ENCODE measurements at places on chromosomes 13 and 19. TPM values are rescaled to one million over a fixed set of nuclear protein-coding genes. Genes with fewer than 3 reads are reported as not detected.

The RFXAP gene
- total RNA-seq: 2.2 TPM

The PSG6 gene
- total RNA-seq: not detected

The DOCK9 gene
- total RNA-seq: 34.9 TPM

The SIGLEC5 gene
- total RNA-seq: not detected

The RASGRP4 gene
- total RNA-seq: 1.7 TPM

All from Right ventricle myocardium inferior (tissue), 1 donor.